ENCODE measurements at places on chromosomes 3 and 15. TPM values are rescaled to one million over a fixed set of nuclear protein-coding genes. Genes with fewer than 3 reads are reported as not detected.

GOLGA8Q gene
- polyA plus RNA-seq, result 0.15 TPM

PLOD2 gene
- polyA plus RNA-seq, result 30.0 TPM

- DNase-seq, result no peak
Observed at GRCh38 chr3:194745422-194746184, 59.9 kb downstream of the FAM43A start.

DNA sequence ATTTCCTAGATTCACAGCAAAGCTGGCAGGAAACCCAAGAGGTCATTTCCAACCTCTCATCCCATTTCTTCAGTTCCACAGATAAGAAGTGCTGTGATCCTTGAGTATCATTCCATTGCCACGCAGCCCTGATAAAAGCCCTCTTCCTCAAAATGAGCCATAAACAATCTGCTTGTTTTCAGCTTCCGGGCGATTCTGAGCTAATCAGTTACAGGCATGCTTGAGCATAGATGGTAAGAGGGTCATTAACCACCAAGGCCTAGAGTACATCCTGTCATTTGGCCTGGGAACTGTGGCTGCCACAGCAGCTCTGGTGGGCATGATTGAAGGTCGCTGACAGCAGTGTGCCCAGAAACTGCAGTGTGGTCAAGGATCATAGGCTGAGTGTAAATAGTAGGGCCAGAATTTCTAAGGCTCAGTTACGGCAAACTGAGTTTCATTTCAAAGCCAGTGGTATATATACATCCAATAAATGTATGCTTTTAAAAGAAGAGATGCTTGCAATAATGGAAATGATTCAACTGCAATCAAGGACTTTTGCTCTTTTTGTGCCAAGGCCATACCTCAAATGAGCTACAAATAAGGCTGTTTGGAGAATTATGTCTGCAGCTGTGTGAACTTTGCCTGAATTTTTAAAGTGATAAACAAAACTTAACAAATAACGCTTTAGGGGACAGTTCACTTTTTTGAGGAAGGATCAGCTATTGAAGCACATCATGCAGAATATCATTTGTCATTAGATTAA lies 47.3 kb downstream of the P3H2 start:
- DNase-seq, result no peak

DNA sequence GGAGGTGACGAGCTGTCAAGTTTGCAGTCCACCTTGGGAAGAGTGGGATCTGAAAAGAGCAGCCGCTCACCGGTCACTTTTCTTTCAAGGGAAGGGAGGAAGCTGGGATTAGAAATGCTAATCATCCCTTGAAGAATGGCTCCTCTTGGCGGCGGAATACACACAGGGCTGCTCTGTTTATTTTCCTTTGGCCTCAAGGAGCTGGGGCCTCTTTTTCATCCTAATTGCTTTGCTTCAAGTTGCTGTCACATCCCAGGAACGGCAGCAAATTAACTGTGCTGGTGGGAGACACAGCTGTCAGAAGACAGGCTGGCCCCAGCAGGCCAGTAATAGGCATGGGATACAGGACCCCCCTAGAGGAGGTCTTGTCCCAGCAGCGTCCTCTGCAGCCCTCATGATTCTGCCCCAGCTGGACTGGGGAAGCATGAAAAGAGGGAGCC lies 6.7 kb downstream of the KBTBD13 start:
- DNase-seq, result no peak

DNA sequence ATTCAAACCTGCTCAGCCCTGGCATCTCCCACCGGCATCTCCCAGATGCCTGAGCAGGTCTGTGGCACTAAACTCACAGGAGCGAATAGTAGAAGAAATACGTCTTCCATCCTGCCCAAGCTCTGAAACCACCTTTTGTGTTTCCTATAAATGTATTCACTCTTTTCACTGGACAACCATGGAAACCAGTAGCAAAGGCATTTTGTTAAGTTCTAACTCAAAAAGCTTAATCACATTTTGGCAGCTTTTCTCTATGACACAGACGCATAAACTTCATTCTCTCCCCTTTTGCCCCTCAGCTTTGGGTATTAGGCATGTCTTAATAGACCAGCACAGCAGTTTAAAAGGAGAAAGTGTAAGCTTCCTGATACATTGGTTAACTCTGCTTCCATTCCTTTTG lies 24.5 kb upstream of the ARNT2 start:
- DNase-seq, result no peak

DNA sequence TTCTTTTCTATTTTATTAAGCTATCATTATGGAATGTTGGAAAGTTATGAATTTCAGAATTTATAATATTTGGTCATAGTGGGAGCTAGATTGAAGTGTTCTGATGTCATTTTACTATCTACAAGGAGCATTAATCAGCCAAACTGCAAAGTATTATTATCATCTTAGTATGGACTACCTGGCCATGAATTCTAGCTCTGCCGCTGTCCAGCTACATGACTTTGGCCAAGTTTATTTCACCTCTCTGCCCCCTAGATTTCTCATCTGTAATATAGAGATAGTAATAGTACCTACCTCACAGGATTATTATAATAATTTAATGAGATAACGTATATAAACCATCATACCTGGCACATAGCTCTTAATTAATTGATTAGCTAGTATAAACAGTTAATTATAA lies 27.8 kb upstream of the ABHD10 start:
- no peak for DNase-seq

- no peak for DNase-seq
Observed at GRCh38 chr15:25899870-25900269, 36.7 kb upstream of the ATP10A start.

Data from keratinocyte (primary cell).